ENCODE measurements at places on chromosomes 12 and 14.
A peak's percentile ranks its signal among the peaks of the same experiment; 100 is the strongest.

DNA sequence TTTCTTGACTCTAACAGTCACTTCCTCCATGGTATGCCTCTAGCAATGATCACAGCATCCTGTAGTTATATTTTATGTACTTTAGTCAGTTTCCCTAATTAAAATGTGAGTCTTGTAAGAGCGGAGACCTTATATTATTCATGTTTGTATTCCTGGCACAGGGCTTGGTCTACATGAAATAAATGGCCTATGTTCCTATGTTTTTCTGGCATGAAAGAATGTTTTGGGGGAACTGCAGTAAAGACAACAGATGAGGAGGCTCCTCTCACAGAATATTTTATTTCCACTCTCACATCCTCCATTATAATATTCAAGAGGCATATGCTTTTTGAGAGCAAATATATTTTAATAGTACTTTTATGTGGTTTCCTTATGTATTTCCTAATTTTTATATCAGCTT, 429.8 kb upstream of the PDE3A start:
- no peak for DNase-seq

- no peak for DNase-seq
Measured at GRCh38 chr12:124856132-124856841, 7.4 kb downstream of the SCARB1 start.

- DNase-seq: no peak
Measured at GRCh38 chr12:58815235-58815634, 105.1 kb downstream of the LRIG3 start.

- no peak for DNase-seq
Measured at GRCh38 chr12:121765573-121765972, 27.9 kb downstream of the RHOF start.

DNA sequence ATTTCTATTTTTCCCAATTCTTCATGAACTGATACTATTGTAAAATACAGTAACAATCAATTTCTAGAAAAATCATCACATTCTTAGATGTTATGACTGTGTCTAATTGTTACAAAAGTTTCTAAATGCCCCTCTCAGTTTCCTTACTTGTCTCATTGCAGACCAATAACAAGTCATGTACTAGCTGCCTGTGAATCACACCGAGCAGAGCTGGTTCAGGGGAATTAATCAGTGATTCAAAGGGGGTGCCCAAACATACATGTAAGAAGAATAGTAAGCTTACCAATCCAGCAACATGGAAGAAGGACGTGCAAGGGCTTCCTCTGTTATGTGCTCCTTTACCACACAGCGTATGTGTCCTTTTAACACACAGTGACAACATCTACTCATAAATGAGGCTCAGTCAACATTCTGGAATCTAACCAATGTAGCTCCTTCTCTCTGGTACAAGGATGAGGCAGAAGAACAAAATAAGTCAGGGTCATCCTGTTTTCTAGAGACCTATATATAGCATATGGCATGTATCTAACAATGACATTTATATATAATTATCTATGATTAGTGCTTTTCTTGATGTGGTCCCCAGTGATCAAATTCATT, 126.4 kb downstream of the SCN8A start:
- DNase-seq: no peak

GRCh38 chr12:64733857-64734256, 25.3 kb downstream of the GNS start:
- peak; percentile 67 for DNase-seq

- DNase-seq: no peak
Measured at GRCh38 chr14:95518045-95518751, 1.7 kb upstream of the SYNE3 start.

GRCh38 chr12:63292471-63293221, 141.6 kb upstream of the AVPR1A start:
- DNase-seq: no peak

GRCh38 chr12:50727466-50727865, 36.4 kb upstream of the ATF1 start:
- no peak for DNase-seq

All from head of caudate nucleus (tissue), 42 donors.